ENCODE measurements at places on chromosomes 7 and 10. TPM values are rescaled to one million over a fixed set of nuclear protein-coding genes. Genes with fewer than 3 reads are reported as not detected.

OPALIN gene
- not detected for total RNA-seq

RBM28 gene
- 38.9 TPM for total RNA-seq

ADIRF gene
- not detected for total RNA-seq

EPHA1 gene
- total RNA-seq: 4.2 TPM

BHLHA15 gene
- total RNA-seq: 0.65 TPM

MYO1G gene
- 606 TPM for total RNA-seq

- peaks cover 6% of the 10 kb centered on the region for H3K4me1 ChIP-seq
- peaks cover 13% of the 10 kb centered on the region for H3K27me3 ChIP-seq
- no peak overlapping the region for H3K4me3 ChIP-seq
Observed at GRCh38 chr10:98326621-98327027, 58.6 kb upstream of the LOXL4 start.

GRCh38 chr10:127391875-127392274, 157.2 kb upstream of the NPS start:
- no peak for DNase-seq
- H3K4me3 ChIP-seq: no peak overlapping the region
- no peak overlapping the region for H3K27ac ChIP-seq
- H3K27me3 ChIP-seq: no peaks in the 10 kb centered on the region
- H3K36me3 ChIP-seq: no peaks in the 10 kb centered on the region

DNA sequence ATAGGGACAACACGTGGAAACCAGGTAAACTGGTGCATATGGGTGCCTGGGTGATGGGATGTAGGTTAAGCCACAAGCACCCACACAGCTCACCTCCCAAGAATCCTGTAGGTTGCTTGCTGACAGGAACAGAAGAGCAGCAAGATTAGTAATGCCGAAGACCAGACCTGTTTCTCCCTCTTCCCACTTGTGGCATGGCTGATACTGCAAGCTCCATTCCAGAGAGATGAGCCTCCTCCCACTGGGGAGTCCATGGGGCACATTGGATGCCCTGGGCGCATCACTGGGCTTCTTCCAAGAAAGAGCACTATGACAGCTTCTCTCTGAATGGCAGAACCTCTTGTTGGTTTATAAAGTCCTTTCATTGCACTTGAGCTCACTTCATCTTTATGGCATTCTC, 44.4 kb upstream of the LOXL4 start:
- H3K4me3 ChIP-seq: no peak overlapping the region
- peaks cover 5% of the 10 kb centered on the region for H3K4me1 ChIP-seq
- no peak for DNase-seq
- no peak overlapping the region for H3K27ac ChIP-seq
- no peaks in the 10 kb centered on the region for H3K36me3 ChIP-seq

- peaks cover 4% of the 10 kb centered on the region for H3K36me3 ChIP-seq
- H3K4me3 ChIP-seq: peak overlapping the region; percentile 50
- H3K4me1 ChIP-seq: peaks cover 33% of the 10 kb centered on the region
Observed at GRCh38 chr7:7816084-7816483, 97.7 kb upstream of the RPA3 start.

DNA sequence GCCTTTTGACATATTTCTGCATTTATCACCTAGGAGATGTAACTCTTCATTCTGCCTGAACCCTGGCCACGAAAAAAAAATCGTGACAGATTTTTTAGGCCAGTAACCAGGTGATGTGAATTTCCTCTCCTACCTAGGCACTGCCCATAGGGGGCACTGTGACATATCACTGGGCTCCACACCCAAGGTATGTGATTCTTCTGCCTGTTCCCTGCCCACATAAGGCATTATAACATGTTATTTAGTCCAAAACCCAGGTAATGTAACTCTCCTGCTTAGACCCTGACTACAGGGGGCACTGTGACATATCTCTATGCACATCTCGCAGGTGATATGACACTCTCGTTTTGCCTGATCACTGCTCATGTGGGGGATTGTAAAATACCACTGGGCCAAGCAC, 29.5 kb upstream of the ZNF107 start:
- no peaks in the 10 kb centered on the region for H3K4me1 ChIP-seq
- H3K4me3 ChIP-seq: no peak overlapping the region
- H3K27me3 ChIP-seq: no peaks in the 10 kb centered on the region
- DNase-seq: no peak

- peaks cover 26% of the 10 kb centered on the region for H3K36me3 ChIP-seq
- no peak for DNase-seq
- H3K27me3 ChIP-seq: no peaks in the 10 kb centered on the region
- H3K27ac ChIP-seq: no peak overlapping the region
- H3K4me3 ChIP-seq: no peak overlapping the region
Observed at GRCh38 chr10:3139216-3139910, 33.2 kb downstream of the PITRM1 start.

GRCh38 chr7:140201393-140201792, 24.6 kb upstream of the KDM7A start:
- no peaks in the 10 kb centered on the region for H3K27me3 ChIP-seq
- H3K4me3 ChIP-seq: no peak overlapping the region
- H3K36me3 ChIP-seq: peaks cover 10% of the 10 kb centered on the region
- H3K4me1 ChIP-seq: peaks cover 20% of the 10 kb centered on the region

- H3K4me3 ChIP-seq: no peak overlapping the region
- no peaks in the 10 kb centered on the region for H3K36me3 ChIP-seq
- no peak for DNase-seq
- H3K27me3 ChIP-seq: no peaks in the 10 kb centered on the region
- no peak overlapping the region for H3K27ac ChIP-seq
Observed at GRCh38 chr7:51186531-51186930, 130.1 kb downstream of the COBL start.

DNA sequence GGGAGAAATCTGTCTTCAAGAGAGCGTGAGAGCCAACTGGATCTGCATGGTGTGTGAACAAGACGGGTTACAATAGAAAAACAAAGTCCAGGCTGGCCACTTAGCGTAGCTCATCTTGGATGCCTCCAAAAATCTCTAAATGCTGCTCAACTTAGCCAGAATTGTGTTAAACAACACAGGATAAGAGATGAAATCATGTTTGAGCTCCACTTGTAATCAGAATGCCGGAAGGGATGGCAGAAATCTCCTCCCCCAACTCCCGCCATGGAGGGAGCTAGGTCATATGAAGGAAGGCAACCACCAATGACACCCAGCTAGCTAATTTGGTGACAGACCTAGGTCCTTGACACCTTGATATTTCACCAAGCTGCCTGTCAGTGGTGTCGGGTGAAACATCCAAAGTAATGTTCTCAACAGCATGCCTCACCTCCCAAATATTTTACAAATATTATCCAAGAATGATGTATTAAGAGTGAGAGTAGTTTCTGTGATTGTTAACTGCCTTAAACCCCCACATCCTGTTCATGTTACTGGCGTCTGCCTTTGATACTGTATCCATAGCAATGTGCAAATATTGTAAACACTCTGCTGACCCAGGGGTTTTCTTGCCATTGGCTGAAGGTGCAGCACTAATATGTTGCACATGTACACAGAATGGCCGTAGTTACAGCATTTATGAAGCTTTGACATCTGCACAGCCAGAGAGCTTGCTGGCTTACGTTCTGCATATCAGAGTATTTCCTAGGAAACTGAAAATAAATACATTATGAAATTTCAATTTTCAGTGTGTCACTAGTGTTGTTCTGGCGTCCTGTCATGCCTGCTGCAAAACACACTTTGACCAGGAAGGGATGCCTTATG, 25.8 kb downstream of the TMEM254 start:
- no peaks in the 10 kb centered on the region for H3K27me3 ChIP-seq
- no peak overlapping the region for H3K4me3 ChIP-seq
- no peak for DNase-seq
- no peak overlapping the region for H3K27ac ChIP-seq
- no peaks in the 10 kb centered on the region for H3K4me1 ChIP-seq

GRCh38 chr10:69893271-69893900, 91.7 kb downstream of the COL13A1 start:
- no peaks in the 10 kb centered on the region for H3K36me3 ChIP-seq
- DNase-seq: no peak
- H3K4me1 ChIP-seq: no peaks in the 10 kb centered on the region
- H3K27me3 ChIP-seq: no peaks in the 10 kb centered on the region
- H3K4me3 ChIP-seq: no peak overlapping the region

GRCh38 chr7:48962821-48963505, 38.6 kb downstream of the CDC14C start:
- H3K4me3 ChIP-seq: no peak overlapping the region
- H3K36me3 ChIP-seq: no peaks in the 10 kb centered on the region
- no peak for DNase-seq
- no peak overlapping the region for H3K27ac ChIP-seq

DNA sequence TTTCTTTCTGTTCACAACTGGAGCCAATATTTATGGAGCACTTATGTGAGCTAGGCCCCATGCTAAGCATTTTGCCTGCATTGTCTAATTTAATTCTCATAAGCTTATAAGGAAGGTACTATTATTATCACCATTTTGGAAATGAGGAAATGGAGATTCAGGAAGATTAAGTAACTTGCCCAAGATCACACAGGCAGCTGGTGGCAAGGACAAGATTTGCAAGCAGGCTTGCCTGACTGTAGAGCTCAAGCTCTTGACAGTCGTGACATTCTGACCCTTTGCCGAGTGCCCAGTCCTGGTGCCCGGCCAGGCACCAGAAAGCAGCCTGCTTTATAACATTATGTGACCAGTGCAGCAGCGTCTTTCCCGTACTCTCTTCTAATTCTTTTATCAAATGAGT, 38.2 kb downstream of the WNT2 start:
- no peak for DNase-seq
- no peak overlapping the region for H3K4me3 ChIP-seq
- peaks cover 23% of the 10 kb centered on the region for H3K27me3 ChIP-seq
- no peak overlapping the region for H3K27ac ChIP-seq
- H3K36me3 ChIP-seq: no peaks in the 10 kb centered on the region

- peaks cover 2% of the 10 kb centered on the region for H3K36me3 ChIP-seq
- H3K4me3 ChIP-seq: no peak overlapping the region
- H3K27ac ChIP-seq: no peak overlapping the region
- H3K4me1 ChIP-seq: no peaks in the 10 kb centered on the region
- H3K27me3 ChIP-seq: peaks cover 25% of the 10 kb centered on the region
- no peak for DNase-seq
Observed at GRCh38 chr10:119991816-119992215, 99.3 kb downstream of the SEC23IP start.
